Erythroblast (primary cell): ENCODE measurements at places on chromosomes 2 and 18.

DNA sequence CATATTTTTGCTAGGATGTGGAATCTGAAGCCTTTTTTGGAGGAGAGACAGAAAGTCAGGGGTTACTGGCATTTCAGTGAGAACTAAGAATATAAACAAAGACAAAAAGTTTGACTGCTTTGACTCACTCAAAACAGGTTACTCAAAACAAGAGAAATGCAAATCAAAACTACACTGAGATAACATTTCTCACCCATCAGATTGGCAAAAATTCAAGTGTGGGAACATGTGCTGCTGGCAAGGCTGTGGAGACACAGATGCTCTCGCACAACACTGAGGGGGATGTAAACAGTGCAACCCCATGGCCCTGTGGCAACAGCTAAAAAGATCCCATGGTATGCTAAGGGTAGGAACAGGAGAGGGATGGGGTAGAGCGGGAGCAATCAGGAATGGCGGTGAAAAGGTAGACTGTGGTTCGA is 86.6 kb downstream of the DTNB start:
- DNase-seq = no peak

- no peak for DNase-seq
These were observed 134.3 kb upstream of the STON1 start for GRCh38 chr2:48395658-48396057.

GRCh38 chr2:212176151-212176550 is 362.5 kb downstream of the ERBB4 start:
- DNase-seq = no peak

GRCh38 chr2:62568983-62569837 is 63.2 kb upstream of the TMEM17 start:
- DNase-seq = no peak
